ENCODE measurements at places on chromosomes 5 and 9.

DNA sequence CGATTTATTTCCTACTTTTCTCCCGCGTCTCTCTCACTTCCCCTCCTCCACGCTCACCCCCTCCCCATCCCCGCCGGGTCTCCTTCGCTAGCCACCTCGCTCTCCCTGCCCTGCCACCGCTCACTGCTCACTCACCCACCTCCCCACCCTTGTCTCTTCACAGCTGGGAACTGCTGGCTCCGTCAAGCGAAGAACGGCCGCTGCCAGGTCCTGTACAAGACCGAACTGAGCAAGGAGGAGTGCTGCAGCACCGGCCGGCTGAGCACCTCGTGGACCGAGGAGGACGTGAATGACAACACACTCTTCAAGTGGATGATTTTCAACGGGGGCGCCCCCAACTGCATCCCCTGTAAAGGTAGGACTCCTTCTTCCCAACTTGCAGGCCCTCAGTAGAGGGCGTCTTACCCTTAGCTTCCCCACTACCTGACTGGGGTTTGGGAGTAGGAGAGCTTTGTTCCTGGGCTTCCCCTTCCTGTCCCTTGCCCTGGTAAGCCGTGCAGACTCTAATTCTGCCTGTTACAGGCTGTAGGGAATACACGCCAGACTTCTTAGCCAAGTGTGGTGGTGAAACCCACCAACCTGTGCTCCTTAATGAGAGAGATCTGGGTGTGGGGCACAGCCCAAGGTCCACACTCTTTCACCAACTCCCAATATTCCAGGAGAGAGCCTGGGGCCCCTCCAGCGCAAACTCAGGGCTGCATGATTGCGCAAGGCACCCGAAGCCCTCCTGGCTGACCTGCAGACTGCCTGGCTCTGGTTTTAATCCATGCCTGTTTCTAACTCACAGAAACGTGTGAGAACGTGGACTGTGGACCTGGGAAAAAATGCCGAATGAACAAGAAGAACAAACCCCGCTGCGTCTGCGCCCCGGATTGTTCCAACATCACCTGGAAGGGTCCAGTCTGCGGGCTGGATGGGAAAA is 2.5 kb downstream of the FST start:
- no peak for DNase-seq

DNA sequence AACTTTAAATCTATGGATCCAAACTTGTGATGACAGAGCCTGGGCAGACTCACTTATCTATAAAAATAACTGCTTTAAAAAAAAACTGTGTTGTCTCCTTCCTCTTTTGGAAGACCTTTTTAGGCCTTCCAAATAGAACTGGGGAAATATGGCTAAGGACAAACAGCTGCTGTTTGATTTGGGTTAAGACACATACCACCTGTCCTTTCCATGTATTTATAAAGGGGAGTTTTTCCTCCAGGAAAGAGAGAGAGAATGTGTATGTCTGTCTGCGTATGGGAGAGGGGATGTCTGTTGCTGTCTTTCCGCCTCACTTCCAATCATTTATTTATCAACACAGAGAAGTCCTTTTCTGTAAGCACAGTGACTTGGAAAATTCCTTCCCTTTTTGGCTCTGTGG is 2.8 kb downstream of the ARHGEF37 start:
- no peak for DNase-seq

GRCh38 chr5:173413471-173413982 is 85.3 kb upstream of the STC2 start:
- DNase-seq: no peak

DNA sequence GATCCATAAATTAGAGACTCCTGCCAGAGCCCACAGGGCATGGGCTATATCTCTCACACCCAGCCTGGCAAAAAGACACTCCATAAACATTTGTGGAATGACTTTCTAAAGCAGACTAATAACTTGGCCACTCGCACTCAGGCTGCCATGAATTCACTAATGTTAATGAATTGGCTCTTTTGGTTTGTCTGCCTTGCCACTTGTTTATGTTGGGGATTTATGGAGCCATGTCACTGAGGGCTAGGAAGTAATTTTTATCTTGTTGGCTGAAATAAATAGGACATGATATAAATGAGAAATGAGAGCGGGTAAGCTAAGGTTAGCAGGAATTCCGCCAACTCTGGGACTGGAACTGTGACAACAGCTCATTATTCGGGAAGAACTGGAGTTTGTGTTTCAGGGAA is 55.2 kb downstream of the DROSHA start:
- DNase-seq: no peak

- no peak for DNase-seq
Observed at GRCh38 chr5:168030912-168031311, 260.5 kb upstream of the WWC1 start.

- DNase-seq: no peak
Observed at GRCh38 chr5:15597804-15598203, 97.8 kb downstream of the FBXL7 start.

GRCh38 chr5:170629566-170630175 is 125.9 kb downstream of the KCNIP1 start:
- DNase-seq: no peak

DNA sequence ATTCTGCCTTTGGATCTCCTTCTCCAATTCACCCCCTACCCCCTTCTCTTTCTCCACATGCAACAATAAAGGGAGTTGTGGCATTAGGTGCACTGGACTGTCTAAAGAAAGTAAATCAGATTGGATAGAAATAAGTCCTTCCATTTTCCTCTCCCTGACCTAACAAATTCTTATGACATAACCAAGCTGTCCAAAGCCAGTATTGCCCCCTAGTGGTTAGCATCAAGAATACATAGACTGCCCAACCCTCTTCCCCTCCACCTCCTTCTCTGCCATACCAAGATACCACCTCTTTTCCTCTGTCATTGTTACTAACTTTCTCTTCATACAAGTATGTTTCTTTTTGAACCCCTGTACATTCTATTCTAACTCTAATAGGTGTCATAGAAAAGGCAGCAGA is 45.7 kb downstream of the PPARGC1B start:
- no peak for DNase-seq

GRCh38 chr5:37490120-37490810 is 111.1 kb downstream of the WDR70 start:
- DNase-seq: no peak

DNA sequence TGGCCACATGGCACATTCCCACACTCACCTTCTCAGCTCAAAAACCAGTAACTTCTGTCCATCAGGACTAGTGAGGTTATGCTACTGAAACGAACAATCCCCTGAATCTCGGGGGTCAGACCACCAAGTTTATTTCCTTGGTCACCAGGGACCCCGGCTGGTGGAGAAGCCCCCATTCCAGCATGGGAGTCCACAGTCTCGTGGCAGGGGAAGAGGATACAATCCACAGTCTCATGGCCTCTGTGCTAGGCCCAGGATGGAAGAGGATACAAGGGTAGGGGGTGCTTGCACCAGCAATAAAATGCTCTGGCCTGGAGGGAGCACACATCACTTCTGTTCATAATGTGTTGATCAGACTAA is 7.4 kb upstream of the CARD19 start:
- no peak for DNase-seq

- peak; percentile 28 for DNase-seq
Observed at GRCh38 chr5:372556-372995, 51.1 kb downstream of the AHRR start.

DNA sequence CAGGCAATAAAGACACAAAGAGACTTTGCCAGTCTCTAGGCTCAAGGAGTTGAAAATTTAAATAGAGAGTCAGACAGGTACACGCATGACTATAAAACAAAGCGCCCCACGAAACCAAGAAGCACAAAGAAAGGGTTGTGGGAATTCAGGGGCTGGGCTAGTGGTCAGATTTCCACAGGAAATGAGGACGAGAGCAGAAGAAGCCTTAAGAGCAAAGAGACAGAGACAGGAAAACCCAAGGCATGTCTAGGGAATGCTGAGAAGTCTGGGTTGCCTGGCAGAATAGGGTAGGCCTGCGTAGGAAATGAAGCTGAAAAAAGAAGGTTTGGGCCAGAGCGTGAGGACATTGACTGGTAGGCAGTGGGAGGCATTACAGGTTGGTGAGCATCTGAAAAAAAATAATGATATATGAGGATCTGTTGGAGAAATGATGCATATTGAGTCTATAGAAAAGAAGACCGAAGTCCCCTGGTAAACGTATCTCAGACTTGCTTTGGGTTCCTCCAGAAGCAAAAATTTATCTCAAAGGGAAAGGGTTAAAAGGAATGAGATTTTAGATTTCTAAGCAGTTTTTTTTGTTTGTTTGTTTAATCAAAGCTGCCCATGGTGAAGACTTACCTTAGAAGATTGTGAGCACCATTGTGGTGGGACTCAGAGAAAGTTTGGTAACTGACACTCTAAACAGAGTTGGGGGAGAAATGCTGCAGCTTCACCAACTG is 51.8 kb downstream of the SLC1A3 start:
- no peak for DNase-seq

DNA sequence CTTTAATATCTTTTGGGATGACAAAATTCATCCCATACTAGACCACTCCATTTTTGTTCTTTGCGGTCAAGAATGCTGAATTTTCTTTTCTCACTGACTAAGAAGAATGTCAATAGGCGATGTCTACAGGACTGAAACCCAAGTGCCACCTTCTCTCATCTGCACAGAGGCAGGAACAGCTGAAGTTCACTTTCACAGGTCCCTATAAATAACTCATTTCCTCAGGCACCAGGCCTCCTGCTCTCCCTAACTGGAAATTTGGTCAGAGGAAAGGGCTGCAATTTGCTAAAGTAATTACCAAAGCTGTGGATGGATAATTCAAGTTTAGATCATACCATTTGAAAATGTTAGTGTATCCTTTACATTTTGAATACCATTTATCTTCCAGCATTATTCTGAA is 142.9 kb downstream of the DIRAS2 start:
- DNase-seq: no peak

DNA sequence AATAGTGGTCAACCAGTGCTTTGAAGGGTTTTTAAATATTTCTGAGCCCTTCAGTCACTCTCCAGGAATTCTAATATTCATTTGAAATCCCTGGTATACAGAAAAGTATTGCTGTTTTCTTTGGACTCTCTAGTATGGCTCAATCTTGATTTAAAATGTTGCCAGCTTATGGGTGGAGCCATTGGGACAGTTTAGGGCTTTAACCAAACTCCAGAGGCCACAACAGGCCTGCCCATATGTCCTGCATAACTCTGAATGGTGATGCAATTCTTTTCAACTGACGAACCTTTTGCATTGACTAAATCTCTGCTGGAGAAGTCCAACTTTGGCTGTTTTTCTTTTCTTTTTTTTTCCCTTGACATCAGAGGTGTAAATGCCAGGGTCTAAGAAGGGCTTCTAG is 10.3 kb upstream of the ANKHD1 start:
- DNase-seq: no peak

GRCh38 chr9:76900884-76901440 is 5.0 kb downstream of the PRUNE2 start:
- no peak for DNase-seq

DNA sequence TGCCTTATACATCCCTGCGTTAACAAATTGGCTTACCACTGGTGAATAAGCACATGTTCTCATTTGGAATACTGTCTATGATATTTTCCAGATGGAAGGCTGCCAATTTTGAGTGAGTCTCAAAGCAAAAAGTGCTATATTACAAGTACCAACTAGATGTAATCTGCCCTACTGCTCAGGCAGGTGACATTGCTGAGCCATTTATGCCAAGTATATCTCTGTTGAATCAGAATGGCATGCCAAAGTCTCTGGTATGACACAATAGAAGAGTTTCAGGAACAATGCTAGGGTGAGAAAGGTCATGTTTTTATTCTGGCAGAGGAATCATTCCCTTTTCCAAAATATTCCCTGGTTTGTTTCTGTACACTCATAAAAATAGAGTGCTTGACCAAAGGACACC is 356.5 kb downstream of the CDH9 start:
- no peak for DNase-seq

DNA sequence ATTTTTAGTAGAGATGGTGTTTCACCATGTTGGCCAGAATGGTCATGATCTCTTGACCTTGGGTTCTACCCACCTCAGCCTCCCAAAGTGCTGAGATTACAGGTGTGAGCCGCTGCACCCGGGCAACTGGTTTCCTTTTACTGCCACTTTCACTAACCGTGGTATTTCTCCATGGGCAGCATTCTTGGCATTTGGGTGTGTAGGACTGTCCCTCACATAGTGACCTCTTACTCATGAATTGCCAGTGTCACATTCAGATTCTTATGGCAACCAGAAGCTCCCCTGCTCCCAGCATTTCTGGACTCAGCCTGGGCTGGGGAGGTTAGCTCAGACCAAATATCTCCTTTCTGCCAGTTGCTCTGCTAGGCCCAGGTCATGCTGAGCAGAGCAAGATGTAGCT is 50.1 kb downstream of the FOXI1 start:
- DNase-seq: no peak
